HS-5 (cell line): ENCODE measurements at places on chromosomes 4 and X.

- DNase-seq, result no peak
Measured at GRCh38 chr4:147709999-147710398, 21.9 kb upstream of the ARHGAP10 start.

GRCh38 chr4:116143198-116143597 is 942.2 kb downstream of the TRAM1L1 start:
- DNase-seq, result no peak

- peak; percentile 48 for DNase-seq
Measured at GRCh38 chr4:98467627-98468072, 190.8 kb downstream of the TSPAN5 start.

DNA sequence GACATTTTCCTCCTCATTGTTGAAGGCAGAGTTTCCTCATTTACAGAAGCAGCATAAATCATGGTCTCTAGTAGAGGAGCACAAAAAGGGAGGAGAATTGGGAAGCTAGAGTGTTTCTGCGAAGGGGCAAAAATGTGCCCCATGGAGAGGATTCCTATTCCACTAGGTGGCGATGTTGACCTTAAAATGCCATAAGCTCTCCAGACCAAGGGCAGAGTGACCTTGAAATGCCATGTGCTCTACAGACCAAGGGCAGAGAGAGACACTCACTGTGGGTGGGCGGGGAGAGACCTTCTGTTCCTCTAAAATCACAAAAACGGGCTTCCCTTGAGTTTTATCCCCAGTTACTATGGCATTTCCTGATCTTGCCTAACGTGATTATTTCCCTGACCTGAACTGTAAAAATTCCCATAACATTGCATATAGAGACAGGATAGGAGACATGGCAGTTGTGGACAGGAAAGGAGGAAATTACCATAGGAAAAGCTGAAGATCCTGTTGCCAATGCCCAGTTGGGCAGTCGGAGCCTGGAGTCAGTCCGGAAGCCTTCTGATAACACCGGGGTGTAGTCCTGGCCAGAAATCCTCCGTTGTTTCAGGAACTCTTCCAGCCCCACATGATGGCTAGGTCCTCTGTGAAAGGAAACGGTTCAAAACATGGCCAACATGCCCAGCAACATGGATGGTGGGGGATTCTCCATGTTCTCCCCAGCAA is 567.7 kb downstream of the MAGEB5 start:
- DNase-seq, result no peak

GRCh38 chr4:40224432-40224831 is 27.6 kb downstream of the RHOH start:
- no peak for DNase-seq

GRCh38 chrX:124720532-124720931 is 374.2 kb downstream of the SH2D1A start:
- no peak for DNase-seq

GRCh38 chr4:1716065-1716945 is 4.2 kb upstream of the SLBP start:
- no peak for DNase-seq

- no peak for DNase-seq
Measured at GRCh38 chr4:89725268-89725667, 111.7 kb downstream of the SNCA start.

DNA sequence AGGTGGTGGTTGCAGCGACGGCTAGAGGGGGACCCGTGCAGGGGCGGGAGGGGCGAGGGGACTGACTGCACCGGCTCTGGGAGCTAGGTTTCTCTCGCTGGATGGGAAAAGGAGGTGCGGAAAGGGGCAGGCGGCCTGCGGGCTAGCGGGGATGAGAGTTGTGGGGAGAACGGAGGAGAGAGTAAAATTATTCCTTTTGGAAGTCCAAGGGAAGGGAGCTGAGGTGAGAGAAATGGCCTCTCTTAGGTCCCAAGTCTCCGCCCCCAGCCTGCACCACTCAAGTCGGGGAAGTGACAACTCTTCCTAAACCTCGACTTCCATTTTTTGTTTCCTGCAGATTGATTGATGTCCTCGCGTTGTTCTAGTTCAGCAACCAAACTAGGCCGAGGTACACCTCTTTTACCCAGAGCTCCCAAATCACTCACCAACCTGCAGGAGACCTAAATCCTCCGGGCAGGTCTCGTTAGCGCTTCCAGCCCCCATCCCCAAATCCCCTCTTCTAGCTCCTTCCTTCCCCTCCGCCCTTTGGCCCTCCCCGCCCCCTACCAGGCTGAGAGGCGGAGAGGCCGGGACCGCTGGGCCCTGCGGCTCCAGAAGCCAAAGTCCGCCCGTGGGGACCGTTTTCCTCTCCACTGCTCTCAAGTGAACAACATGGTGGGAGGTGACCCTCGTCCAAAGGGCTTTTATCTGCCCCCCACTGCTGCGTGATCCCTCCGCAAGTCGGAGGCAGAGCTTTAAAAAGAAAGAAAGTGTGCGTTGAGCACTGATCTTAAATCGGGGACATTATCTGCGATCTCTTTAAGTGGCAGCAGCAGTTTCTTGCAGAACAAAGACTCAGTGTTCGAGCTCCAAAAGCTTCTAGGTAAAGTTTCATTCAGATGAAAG is 7.3 kb downstream of the PITX2 start:
- no peak for DNase-seq

- no peak for DNase-seq
Measured at GRCh38 chrX:129585691-129586090, 45.6 kb downstream of the OCRL start.

DNA sequence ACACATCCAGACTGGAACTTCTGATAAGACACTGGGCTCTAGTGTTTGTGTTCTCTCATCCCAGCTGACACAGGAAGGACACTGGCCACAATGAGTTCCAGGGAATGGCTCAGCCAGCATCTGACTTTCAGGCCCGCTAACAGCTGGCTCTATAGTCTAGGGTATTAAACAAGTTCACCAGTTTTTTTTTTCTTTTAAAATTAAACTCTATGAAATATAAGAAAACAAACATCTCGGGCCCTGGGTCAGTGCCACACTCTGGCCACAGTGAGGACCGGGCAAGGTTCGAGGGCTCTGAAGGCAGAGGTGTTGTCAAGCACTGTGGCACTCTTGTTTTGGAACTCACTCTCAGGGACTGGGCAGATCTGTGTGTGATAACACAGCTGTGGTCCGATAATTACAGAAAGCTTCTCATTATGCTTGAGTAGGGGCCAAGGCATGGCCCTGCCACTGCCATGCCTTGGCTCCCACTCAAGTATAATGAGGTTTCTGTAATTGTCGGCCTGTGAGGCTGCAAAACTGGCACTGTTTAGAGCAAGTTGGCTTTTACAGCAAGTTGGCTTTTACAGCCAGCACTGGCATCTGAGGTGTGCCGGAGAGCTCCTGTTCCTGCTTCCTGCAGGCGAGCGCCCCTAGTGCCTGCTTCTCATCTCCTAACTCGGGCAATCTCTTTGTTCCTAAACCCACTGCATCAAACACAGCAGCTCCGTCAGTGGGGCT is 62.8 kb downstream of the PPP1R2C start:
- no peak for DNase-seq

DNA sequence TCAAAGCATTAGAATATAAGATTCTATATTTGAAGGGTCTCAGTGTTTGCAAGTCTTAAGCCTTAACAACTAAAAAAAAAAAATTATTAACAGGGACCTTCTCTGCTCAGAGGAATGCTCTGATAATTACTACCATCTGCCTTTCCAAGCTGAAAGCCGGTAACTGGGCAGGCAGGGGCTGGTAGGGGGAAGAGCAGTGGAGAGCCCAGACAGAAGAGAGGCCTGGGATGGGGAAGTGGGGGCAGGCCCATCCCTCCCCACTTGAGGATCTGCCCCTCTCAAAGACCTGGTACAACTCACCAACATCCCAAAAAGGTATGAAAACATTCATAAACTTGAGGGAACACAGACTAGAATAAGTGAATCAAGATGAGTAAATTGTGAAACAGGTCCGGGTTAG is 113.9 kb downstream of the QDPR start:
- DNase-seq, result no peak

DNA sequence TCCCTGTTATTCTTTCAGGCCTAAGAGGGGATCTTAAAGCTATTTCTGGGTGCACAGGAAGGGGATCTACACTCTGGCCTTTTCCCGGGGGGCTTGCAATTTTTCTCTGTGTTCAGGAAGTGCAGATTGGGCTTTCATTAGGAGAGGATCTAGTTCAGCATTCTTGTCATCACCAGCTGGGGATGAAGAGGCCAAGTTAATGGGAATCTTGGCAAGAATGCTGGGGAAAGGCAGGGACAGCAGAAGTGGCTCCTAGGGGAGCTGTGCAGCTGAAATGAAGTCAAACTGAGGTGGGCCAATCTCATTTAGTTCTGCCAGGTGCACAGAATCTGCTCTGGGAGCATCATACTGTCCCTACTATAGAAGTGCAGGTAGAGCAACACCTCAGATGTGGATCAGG is 40.9 kb upstream of the ESX1 start:
- DNase-seq, result no peak

GRCh38 chrX:16587836-16588235 is 62.1 kb upstream of the S100G start:
- DNase-seq, result no peak

DNA sequence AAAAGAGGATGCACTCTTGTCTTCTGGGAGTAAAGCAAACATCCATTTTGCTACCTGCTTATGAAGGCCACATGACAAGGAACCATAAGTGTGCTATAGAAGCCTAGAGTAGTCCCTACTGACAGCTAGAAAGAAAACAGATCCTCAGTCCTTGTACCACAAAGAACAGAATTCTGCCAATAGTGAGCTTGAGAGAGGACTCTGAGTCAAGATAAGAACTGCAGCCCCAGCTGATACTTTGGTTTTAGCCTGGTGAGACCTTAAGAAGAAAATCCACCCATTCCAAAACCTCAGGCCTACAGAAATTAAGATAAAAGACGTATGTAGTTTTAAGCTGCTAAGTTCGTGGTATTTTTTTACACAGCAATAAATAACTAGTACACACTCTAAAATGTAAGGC is 914.6 kb downstream of the PCDH19 start:
- no peak for DNase-seq

DNA sequence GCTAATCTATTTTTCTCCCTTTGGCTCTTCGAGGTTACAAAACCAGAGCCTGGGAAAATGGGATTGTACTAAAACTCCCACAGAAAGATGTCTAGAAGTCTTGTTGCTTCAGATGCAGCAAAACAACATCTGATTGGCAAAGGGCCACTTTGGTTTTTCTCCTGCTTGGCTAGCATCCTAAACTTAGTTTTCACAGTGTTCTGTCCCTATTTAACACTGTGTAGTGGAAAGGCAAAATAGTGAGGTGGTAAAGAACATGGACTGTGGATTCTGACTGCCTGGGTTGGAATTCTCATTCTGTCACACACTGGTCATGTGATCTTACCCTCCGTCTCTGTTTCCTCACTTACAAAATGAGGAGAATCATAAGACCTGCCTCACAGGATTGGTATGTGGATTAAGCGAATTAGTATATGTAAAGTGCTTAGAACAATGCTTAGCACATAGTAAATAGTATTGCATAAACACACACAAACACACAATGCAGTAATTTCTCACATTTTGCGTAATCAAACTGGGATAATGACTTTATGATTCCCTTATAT is 23.5 kb downstream of the TIGD2 start:
- peak; percentile 62 for DNase-seq

DNA sequence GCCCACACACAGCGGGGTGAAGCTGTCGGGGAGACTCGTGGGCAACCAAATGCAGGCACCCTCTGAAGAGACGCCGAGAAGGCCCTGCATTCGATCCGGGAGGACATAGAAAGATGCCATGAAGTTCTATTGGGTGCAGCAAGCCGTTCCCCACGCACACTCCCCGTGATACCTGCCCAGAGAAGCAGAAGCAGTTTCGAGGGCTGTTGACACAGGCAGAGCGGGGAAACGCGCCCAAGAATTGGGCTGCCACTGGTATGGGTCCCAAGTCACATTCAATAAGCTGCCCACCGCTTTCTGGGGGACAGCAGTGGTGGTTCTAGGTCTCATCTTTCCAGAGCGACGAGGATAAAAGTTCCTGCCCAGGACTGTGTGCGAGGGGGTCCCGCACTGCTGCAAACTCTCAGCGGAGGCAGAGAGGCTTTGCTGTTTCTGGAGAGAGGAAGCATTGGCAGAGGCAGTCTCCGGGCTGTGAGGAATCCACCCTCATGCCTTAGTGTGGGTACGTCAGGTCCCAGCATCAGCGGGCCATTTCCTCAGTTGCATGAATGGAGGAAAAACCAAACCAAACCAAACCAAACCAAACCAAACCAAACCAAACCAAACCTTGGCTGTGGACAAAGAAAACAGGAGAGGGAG is 10.1 kb downstream of the PITX2 start:
- no peak for DNase-seq

DNA sequence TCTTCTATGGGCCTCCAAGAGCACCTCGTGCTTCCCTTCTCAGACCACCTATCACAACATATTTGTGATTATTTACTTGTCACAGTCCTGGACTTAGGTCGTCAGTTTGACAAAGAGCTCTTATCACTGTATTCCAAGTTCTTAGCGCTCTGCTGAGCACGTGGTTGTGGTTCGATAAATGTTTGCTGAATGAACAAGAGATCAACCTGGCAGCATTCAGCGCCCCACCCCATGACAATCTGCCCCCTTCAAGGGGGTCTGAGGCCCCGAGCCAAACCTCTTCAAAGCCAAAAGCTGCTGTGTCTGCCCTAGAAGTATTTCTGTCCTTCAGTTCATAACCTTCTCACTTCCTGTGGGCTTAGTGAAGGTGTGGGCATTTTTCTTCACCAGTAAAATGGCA is 15.0 kb downstream of the RPS4X start:
- no peak for DNase-seq

- DNase-seq, result no peak
Measured at GRCh38 chr4:5164221-5164912, 113.1 kb downstream of the STK32B start.

DNA sequence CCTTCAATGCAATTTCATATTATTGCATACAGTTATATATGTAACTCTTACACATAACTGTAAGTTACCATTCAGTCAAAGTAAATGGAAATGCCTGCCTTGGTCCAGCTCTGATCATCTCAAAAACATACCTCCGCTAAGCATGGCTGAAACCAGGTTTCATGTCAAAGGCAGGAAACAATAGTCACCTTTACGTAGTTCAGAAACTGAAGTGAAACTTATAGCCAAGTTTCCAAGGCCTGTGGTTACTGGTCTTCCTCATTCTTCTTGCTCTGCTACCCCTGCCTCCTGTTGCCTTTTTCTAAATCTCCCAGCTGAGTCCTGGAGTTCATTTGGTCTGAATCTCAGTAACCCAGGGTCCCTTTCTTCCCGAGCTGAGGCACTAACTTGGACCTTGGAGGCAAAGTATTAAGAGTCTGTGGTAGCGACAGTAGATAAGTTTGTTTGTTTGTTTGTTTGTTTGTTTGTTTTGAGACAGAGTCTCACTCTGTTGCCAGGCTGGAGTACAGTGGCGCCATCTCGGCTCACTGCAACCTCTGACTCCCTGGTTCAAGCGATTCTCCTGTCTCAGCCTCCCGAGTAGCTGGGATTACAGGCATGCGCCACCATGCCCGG is 30.8 kb downstream of the DAPP1 start:
- DNase-seq, result no peak

GRCh38 chrX:83888585-83888984 is 27.6 kb downstream of the CYLC1 start:
- no peak for DNase-seq

- DNase-seq, result no peak
Measured at GRCh38 chrX:71489540-71489939, 43.4 kb upstream of the OGT start.
